Osteoblast (primary cell): ENCODE measurements at places on chromosomes 12 and 14. TPM values are rescaled to one million over a fixed set of nuclear protein-coding genes. Genes with fewer than 3 reads are reported as not detected.
A peak's percentile ranks its signal among the peaks of the same experiment; 100 is the strongest.

Gene EVL
- 16.6 and 17.4 TPM in 2 replicates for total RNA-seq

DNA sequence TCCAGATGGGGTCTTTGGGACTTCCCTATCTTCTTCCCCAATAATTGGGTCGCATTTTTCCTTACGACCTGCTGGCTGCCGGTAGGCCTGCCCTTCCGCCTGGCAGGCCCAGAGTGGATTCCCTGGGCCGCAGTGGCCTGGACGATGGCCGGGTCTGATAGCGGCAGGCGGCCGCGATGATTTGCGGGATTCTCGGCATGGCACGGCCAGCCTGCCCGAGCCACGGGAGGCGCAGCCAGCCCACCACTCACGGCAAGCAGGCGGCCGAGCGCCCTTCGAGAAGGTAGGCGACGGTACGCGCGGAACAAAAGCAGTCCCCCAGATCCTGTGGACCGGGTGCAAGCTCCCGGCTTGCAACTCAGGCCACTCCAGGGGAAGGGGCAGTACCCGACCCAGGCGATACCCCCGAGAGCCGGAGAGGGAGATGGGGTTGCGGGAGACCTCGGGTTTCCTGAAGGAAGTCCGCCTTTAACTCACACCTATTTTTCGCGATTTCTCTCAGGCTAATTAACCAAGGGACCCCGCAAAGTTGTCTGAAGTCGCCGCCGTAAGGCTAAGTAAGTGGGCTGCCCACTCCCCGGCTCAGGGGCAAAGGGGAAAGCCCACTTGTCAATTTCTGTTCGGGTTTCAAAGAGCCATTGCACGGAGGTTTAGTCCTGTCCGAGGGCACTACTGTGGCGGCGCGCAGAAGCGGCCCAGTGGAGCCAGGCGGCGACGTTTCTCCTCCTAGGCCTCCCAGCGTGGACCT is 1.4 kb upstream of the GSC start:
- DNase-seq, result no peak

Gene MYL6
- 848 and 873 TPM in 2 replicates for total RNA-seq

DNA sequence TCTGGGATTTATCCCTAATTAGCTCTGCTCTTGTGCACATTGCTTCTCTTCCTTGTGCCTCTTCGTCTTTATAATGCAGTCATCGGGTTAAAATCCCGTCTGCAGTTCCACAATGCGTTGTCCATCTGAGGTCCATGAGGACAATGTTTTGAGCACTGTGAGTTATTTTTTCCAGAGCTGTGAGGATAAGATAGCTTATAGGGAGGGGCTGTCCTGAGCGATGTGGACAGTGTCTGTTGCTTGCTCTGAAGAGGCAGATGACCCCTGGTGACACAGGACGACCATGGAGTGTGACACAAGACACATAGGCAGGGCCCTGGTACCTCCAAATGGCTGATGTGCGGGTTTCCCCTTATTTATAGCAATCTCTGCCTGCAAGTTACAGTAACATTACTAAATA is 132.5 kb downstream of the SMOC1 start:
- no peak for DNase-seq

Gene ELK3
- total RNA-seq, result 27.5 and 30.1 TPM in 2 replicates

- peak; percentile 69 for DNase-seq
Measured at GRCh38 chr14:50947446-50947845, 3.2 kb upstream of the PYGL start.

DNA sequence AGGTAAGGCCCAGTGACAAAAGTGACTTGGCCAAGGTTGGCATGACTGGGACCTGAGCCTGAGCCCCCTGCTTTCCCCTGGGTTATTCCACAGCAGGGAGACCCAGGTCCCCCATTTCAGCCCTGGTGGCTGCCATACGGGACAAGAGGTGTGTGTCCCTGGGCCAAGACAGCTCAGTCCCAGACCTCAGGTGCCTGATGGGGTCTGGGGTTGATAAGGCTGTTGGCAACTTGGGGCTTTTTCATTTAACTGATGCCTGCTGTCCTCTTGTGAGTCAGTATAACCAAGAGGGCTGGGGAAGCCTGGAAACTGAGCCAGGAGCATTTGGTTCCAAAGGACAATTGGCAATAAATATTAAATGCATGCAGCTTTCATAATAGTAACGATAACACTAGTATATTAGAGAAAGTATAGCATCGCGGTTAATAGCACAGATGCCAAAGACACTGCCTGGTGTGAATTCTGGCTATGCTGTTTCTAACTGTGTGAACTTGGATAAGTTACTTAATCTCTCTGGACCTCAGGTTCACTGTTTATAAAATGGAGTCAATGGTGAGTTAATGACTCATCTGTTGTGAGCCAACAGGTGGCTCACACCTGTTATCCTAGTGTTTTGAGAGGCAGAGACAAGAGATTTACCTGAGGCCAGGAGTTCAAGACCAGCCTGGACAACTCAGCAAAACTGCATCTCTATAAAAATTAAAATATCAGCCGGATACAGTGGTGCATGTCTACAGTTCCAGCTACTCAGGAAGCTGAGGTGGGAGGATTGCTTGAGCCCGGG is 898 bp downstream of the SDSL start:
- no peak for DNase-seq

GRCh38 chr14:100397005-100397404 is 73.9 kb downstream of the SLC25A47 start:
- DNase-seq, result no peak

DNA sequence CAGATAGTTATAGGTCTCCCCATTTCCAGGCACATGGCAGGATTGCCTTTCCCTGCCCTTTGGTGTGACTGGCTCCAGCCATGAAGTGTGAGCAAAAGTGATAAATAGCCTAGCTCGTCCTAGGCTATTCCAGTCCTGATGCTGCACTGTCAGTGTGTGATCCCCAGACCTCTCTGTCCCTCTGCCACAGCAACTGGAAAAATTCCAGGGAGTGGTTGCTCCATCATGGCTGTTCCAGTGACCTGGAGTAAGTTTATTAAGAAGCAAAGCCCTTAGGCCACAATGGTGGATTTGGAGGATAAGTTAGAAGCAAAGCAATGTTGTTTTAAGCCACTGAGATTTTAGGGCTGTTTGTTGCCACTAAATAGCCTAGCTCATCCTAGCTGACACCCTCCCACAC is 9.8 kb upstream of the KRT83 start:
- peak; percentile 41 for DNase-seq

Gene NKX2-1
- not detected in 2 replicates for total RNA-seq

GRCh38 chr12:120736404-120737331 is 11.0 kb downstream of the ACADS start:
- DNase-seq, result peak; percentile 79
